Stimulated activated CD8-positive, alpha-beta memory T cell treated with anti-CD3 and anti-CD28 coated beads, Interleukin-12 subunit alpha, Interleukin-12 subunit beta, amount 100 ng/mL, for 4 hours (primary cell): ENCODE measurements at places on chromosomes 1 and 21.
A peak's percentile ranks its signal among the peaks of the same experiment; 100 is the strongest.

DNA sequence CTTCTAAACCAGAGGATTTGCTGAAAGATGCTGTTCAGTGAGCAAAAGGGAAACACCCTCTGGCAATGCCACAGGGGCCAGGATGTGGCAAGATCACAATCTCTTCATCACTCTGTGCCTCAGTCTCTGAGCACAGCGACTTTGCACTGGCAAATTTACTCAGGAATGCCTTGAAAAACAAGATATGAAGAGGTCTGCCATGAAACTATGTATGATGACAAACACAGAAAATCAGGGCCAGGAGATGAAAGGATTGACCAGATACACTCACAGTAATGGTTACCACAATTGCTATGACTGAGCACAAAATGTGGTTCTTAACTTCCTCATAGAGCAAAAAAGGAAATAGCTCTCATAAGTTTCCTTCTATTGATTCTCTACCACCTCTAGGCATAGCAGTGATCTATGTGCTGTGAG, 5.8 kb downstream of the TTC13 start:
- peak; percentile 25 for DNase-seq

DNA sequence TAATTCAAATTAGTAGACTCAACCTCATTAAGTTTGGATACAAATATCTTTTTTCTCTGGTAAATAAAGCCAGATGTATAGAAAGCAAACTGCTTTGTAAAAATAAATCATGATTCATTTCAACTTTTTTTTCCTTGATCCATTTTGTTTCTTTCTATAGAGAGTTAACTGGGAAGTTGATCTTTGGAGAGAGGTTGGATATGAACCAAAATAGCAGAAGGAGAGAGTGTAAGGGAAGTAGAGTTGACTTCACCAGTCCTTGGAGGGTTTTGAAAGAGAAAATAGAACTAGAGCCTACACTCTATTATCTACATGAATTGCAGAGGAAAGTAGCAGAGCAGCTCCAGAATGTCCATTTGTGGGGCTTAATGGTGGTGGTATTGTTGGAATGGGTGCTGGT, 243.8 kb downstream of the ADGRL2 start:
- no peak for DNase-seq

- no peak for DNase-seq
Measured at GRCh38 chr1:91527781-91528180, 27.1 kb downstream of the CDC7 start.

GRCh38 chr1:80926531-80926930, 874.2 kb upstream of the ADGRL2 start:
- no peak for DNase-seq

DNA sequence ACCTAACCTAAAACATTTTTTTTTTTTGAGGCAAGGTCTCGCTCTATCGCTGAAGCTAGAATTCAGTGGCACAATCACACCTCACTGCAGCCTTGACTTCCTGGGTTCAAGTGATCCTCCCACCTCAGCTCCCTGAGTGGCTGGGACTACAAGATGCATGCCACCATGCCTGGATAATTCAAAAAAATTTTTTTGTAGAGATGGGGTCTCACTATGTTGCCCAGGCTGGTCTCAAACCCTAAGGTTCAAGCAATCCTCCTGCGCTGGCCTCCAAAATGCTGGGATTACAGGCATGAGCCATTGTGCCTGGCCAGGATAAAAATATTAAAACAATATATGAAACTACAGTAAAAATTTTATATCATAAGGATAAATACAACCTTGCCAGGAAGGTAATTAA, 4.9 kb downstream of the LIX1L start:
- DNase-seq, result no peak

DNA sequence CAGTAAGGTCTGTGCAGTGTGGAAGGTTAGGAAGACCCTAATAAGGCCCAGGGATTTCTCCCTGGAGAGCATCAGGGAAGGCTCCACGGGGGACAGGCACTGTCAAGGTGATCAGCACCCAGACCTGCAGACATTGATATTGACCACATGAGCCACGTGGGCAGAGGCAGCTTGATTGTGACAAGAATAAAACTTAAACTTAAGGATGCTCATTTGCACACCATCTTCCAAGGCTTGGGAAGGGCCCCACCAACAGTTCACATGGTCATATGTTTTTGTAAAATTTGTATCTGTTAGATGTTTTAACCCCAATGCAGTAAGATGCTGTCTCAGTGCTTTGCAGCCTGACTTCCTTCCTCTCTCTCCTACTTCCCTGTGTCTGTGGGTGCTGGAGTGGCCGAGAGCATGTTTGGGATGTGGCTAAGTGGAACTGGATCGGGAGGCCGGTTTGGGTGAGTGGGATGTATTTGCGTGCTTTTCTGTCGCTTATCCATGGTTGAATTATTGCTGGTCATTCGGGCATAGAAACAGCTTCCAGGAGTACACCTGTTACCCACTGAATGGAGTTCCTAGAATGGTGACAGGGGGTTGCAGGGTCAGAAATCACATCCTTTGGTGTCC, 49.8 kb upstream of the OLIG2 start:
- DNase-seq, result no peak

GRCh38 chr1:33429332-33429731, 1.6 kb downstream of the PHC2 start:
- no peak for DNase-seq

DNA sequence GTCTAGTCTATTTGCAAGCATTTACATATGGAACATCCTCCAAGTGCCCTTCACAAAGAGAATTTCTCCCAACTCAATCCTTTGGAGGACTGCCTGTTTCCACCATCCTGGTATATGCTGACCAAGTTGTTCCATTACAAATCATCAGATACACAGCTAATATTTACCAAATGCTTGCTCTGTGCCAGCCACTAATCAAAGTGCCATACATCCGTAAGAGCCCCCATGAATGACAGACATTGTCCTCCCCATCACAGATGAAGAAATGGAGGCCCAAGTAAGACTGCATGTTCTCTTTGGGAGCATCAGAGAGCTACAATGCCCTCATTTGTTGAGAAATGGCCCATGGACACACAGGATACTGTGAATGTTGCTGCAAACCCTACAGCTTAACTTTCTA, 130.0 kb upstream of the BACE2 start:
- no peak for DNase-seq

DNA sequence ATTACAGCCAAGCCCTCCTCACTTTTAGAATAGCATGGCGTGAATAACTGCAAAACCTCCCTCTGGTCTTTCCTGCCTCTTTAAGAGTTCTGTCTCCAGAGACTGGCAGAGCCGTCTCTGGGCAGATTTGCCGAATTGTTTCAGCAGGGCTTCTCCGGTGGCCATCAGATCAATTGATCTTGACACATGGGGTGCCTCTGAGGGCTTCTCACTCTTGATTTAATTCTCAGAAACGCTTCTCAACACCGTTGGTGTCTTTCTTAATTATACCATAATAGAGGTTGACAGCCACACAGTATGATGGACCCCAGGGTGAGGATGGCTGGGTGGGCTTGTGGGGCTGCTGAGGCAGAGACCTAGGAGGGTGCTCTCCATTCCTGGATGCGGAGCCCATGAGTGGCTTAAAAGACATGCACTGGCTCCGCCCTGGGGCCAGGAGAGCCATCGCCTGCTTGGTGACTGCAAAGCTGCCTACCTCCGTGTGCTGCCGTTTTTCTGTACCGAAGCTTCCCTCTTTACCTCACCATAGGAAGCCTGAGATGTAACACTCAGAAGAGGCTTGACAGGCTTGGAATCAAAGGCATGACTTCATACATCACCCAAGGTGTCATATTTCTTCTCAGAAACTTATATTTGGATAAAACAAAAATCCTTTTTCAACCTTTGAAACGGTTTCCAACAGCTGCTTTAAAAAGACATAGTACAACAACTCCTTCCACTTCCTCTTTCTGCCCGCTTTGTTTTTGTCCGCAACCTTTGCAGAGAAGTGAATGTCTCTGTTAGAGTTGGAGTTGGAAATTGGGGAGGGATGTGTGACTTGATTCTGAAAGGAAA, 82.9 kb downstream of the GALNT2 start:
- no peak for DNase-seq
